ENCODE measurements at places on chromosomes 5 and 9. TPM values are rescaled to one million over a fixed set of nuclear protein-coding genes. Genes with fewer than 3 reads are reported as not detected.

The OR1J2 gene
- not detected for total RNA-seq

The RFESD gene
- total RNA-seq = 4.2 TPM

DNA sequence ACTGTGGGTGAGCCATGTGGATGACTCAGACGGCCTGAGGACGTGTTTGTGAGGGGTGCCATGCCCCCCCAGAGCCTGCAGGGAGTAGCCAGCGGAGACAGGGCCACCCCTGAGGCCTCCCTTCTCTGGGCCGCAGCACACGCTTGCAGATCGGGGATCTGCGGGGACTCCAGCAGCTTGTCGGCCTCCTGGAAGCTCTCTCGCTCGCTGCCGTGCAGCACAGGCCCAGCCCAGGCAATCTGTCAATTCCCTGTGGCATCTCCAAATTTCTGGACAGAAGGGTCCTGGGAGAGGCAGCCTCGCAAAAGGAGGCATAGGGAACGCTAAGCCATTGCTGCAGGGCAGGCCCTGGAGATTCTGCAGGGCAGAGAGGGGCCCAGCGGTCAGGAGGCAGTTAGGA lies 21.2 kb downstream of the FLT4 start:
- no peak for ATAC-seq

The LCN1 gene
- total RNA-seq = not detected

DNA sequence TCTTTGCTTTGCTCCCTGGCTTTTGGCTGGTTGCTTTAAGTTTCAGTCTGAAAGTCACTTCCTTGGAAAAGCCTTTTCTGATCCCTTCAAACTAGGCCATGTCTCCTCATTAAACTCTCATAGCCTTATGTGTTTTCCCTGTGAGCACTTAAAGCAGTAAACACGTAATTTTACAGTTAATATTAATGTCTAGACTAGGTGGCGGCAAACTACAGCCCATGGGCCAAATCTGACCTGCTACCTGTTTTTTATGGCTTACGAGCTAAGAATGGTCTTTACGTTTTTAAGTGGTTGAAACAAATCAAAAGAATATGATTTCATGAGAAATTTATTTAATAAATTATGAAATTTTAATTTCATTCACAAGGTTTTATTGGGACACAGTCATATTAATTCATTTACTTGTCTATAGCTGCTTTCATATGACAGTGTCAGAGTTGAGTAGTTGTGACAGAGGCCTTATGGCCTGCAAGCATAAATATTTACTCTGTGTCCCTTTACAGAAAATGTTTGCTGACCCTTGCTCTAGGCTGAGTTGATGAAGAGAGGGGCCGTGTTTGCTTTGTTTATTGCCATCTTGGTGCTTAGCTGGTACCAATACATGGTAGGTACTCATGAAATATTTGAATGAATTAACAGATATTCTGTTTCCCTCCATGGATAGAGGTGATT lies 7.4 kb downstream of the SLC44A1 start:
- no peak for ATAC-seq

The HAVCR1 gene
- not detected for total RNA-seq

GRCh38 chr5:3592298-3592697 lies 3.3 kb upstream of the IRX1 start:
- ATAC-seq = no peak

DNA sequence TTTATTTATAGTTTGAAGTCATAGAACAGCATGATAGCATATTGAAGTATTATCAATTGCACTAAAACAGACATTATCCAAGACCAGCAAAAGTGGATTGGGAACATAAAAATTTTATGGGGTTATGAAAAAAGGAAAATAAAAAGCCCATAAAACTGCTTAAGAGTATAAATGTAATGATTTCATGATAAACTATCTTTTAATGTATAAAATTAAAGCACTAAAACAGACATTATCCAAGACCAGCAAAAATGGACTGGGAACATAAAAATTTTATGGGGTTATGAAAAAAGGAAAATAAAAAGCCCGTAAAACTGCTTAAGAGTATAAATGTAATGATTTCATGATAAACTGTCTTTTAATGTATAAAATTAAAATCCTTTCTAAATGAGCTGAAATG lies 119.0 kb upstream of the DAPK1 start:
- ATAC-seq = no peak

- ATAC-seq = no peak
Observed at GRCh38 chr9:110124439-110124838, 83.5 kb downstream of the C9orf152 start.

DNA sequence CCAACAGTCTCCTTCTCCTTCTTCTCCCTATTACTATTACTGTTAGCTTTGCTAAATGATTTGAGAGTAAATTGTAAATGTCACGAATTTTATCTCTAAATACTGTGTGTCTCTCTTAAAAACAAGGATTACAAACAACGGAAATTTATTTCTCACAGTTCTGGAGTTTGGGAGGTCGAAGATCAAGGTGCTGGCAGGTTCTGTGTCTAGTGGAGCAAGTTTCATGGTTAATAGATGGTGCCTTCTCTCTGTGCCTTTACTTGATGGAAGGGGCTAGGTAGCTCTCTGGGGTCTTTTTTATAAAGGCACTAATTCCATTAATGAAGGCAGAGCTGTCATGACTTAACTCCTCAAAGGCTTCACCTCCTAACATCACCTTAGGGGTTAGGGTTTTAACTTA lies 237.9 kb downstream of the MAN2A1 start:
- no peak for ATAC-seq

DNA sequence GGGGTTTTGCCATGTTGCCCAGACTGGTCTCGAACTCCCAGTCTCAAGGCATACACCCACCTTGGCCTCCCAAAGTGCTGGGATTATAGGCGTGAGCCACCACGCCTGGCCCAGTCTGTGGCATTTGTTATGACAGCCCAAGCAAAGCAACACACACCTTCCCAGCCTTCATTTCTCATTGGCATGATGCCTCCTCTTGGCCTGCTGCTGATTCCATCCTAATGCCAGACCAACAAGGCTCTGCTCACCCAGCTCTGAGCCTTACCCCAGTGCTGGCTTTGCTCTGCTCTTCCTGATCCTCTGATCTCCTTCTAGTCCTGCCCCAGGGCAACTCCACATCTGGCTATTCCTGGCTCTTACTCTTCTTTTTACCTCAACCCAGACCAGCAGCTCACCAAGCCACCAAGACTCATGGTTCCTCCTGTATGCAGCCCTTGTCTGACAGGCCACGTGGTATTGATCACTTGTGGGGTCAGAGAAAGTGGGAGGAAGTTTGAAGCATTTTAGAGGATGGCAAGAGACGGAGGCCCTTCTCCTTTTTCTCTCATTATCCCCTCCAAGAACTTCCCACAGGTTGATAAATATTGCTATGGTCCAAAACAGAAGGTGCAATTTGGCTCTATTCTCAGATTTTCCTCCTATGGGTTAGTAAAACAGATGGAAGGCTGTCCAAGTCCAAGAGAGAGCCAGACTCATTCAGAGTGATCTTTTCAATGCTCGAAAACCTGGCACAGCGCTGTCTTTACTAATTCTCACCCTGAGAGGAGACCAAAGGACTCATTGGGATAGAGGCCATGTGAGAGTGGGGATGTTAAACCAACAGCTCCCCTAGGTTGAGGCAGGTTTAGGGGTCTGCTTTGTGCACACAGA lies 958 bp downstream of the CD180 start:
- no peak for ATAC-seq

- peak; percentile 19 for ATAC-seq
Observed at GRCh38 chr5:154446195-154447088, 645 bp downstream of the SAP30L start.

The C9orf43 gene
- total RNA-seq = 0.76 TPM

DNA sequence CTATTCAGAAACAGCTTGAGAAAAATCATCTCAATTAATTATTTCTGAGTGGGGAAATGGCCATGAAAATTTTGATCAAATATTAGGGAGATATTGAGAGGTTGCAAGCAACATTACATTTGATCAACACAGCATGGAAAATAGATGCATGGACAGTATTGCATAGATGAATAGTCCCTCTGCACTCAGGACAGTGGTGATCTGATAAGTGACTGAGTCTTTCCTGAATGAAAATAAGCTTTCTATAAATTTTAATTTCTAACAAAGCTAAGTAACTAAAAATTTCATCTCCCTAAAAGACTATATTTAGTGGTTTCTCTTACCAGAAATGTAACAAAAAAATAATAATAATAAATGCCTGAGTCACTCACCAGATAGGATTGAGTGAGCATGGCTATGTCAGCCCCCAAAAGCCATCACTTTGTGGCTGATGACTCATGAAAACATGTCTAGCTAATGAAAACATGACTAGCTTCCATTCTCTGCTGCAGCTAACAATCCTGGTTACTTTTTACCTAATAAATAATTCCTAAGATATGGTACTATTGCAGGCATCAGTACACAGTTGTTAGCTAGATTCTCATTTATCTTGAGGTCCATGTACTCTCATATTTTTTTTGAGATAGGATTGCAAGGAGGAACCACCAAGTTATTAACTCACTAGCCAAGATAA lies 1294.8 kb upstream of the ACO1 start:
- ATAC-seq = no peak

- peak; percentile 18 for ATAC-seq
Observed at GRCh38 chr9:135504262-135505243, 4.1 kb downstream of the MRPS2 start.

GRCh38 chr9:12790883-12791282 lies 16.1 kb downstream of the LURAP1L start:
- no peak for ATAC-seq

DNA sequence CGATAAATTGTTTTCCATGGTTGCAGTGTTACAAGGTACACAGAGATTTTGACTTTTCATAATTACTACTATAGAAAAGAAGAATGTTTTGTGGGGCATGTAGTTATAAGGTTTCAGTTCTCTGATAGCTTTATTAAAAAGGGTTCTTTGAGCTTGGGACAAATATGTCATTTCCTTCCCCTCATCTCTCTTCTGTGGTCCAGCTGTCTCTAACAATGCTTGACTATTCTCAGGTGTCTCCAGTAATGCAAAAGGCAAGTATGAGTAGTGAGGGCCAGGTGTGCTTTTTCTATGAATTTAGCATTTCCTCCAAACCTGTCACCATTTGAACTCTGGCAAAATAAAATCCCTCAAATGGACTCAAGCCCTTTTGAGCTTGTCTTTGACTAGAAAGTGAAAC lies 84.3 kb downstream of the SLF1 start:
- no peak for ATAC-seq

DNA sequence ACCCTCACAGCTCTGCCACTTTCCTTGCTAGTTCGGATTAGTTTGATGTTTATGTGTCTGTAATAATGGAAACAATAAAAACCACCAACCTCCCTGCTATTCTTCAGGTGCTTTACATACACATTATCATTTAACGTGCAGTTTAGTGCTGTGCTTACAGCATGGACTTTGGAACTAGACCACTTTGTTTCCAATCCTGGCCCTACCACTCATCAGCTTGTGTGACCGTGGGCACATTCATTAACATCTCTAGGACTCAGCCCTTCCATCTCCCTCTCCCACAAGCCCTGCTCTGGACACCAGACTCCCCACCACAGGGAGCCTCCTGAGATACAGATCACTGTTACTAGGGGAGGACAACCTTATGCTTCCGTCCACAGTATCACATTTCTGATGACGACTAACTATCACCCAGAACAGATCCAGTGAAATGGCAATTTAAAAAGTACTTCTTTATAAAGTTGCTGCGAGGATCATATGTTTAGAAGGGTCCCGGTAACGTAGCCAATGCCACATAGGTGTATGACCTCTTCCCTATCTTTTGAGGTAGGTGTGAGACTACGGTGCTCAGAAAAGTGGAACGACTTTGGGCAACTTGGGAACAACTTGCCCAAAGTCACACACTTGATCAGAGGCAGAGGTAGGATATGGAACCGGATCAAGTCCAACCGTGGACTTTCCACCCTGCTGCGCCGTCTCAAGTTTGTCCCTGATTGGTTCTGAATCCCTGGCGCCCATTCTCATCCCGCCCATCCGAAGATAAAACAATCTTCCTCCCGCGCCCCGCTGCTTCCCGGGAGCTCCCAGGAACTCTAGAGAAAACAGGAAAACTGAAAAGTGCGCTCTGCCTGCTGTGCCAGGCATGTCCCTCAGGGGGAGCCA lies 132.4 kb upstream of the NIPBL start:
- no peak for ATAC-seq

DNA sequence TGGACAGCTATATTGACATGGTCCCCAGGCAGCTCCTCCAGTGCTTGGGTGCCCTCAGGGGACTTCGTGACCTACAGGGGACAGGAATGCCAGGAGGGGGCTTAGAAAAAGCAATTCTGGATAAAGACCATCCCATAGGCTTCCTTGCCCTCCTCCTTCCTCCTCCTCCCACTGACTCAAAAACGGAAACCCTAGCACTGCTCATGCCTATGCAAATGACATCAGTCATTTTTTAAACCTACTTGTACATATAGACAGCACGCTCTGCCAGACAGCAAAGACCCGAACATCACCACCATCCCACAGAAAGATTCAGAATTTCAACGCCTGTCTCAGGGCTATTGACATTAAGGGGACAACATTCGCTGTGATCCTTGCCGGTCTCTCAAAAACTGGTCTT lies 11.0 kb downstream of the IGFBPL1 start:
- ATAC-seq = no peak

GRCh38 chr9:121844098-121844497 lies 192.7 kb downstream of the DAB2IP start:
- ATAC-seq = no peak

The LPAR1 gene
- total RNA-seq = not detected

DNA sequence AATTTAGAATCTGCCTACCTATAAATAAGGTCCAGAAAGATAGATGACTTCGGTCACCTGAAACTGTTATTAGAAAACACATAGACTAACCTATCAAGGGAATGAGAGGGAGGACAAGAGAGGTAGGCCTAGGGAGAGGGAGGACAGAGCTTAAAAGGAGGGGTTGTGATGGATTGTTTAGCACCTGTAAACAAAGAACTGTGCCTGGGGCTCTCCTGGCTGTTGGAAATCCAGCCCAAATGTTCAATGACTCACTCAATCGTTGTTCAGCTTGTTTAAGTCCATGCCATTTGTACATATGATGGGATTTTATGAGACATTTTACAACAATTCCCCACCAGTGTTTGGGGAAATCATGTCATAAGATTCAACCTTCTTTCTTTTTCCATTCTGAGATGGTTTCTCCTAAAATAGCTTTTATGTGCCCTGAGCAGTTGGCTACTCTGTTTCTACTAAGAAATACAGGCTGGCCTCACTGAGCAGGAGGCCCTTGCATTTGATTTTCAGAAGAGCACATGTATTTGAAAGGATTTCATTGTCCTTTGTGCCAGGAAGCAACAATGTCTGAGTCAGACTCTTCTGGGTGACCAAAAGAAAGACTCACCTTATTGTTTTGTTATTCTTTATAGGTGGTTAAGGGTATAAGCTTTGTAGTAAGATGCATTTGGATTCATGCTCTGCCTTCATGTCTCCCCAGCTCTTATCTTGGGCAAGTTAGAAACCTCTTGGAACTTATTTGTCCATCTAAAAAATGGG lies 48.2 kb upstream of the GPR151 start:
- no peak for ATAC-seq

DNA sequence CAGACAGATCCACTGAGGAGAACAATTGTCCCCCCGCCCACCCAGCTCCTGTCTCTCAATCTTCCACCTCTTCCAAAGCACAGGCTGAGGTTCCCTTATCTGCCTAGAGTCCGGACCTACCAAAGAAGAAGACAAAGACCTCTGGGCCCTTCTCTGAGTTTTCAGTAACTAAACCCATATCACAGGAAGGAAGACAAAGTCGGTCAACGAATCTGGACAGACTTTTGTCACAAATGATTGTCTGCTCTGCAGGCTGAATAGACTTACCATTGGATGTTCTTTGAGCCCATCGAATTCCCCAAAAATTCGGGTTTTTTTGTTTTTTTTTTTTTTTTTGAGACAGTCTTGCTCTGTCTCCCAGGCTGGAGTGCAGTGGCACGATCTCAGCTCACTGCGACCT lies 58.0 kb downstream of the C9orf50 start:
- no peak for ATAC-seq
